Anterior cingulate cortex (tissue), 58 donors: ENCODE measurements at places on chromosomes 11 and 22.

DNA sequence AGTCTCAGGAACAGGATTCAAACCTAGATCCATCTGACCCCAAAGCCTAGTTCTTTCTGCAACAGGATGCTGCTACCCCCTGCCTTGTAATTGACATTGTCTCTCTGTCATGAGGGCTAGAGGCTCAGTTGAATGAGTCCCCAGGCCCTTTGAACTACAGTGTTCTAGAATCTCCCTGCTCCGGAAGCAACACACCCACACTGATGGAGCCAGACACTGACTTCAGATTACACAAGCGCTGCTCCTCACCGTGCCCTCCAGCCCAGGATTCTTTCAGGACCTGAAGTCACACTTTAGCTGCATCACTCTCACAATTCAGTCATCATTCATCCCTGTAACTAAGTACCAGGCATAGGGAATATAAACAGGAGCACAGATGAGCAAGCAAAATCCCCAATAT, 69.6 kb downstream of the RAB30 start:
- DNase-seq: no peak

- DNase-seq: no peak
Observed at GRCh38 chr11:85953491-85954143, 98.4 kb downstream of the CCDC83 start.

- no peak for DNase-seq
Observed at GRCh38 chr11:74775762-74776161, 27.1 kb downstream of the RNF169 start.

DNA sequence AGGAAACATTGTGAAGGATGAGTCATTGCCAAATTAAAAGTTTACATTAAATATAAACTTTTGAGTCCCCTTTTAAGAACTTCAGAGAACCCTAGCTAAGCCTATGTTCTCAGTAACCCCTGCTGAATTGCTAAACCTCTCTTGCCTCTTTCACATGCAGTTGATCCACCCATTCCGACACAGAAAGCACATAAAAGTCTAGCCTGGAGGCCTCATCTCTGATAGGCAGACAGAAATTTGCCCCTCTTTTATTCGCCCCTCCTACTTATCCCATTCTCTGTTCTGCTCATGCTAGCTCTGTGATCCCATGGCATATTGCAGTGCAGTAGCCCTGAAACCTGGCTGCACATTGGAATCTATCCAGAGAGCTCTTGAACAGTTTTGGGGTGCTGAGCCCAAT, 58.2 kb upstream of the PDE3B start:
- no peak for DNase-seq

DNA sequence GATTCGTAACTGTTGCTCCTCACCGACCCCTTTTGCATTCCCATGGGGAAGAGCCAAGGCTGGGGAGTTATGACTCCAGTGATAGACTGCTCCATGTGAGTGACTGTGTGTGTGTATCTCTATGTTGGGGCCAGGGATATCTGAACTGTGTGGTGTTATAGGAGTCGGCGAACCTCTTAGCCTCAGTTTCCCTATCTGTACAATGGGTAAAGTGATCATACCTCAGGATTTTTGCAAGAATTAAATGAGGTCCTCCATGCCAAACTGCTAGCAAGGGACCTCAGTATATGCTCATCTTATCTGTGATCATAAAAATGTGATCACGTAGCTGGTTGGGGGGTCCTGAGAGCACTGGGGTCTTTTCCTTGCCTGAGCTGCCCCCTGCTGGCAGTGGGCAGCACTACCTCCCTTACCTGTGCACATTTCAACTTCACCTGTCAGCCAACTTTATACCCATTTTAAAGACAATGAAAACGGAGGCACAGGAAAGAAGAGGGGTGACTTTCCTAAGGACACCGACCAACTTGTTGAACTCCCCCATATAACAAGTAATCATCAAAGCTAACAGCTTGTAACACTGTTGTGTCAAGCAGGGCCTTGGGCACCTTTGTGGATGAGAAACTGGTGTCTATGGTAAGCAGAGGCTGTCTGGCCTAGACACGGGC, 1.4 kb upstream of the DPP3 start:
- no peak for DNase-seq

DNA sequence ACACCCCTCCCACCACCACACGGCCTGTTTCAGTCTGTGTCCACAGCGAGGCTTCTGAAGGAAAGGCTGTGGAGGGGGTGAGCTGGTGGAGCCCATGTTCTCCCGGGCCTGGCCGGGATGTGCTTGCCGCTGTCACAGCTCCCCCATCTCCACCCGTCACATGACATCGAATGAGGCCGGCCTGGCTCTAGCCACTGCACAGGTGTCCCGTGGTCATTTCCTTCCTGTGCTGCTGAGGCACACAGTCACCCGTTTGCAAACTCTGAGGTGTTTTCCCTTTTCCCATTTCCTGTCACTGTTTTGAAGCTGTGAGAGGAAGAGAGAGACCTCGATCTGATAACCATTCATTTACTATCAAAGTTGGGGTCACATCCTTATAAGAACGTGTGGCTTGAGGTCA, 55.7 kb upstream of the CLDN5 start:
- DNase-seq: no peak
